ENCODE measurements at places on chromosomes 7 and 10.

DNA sequence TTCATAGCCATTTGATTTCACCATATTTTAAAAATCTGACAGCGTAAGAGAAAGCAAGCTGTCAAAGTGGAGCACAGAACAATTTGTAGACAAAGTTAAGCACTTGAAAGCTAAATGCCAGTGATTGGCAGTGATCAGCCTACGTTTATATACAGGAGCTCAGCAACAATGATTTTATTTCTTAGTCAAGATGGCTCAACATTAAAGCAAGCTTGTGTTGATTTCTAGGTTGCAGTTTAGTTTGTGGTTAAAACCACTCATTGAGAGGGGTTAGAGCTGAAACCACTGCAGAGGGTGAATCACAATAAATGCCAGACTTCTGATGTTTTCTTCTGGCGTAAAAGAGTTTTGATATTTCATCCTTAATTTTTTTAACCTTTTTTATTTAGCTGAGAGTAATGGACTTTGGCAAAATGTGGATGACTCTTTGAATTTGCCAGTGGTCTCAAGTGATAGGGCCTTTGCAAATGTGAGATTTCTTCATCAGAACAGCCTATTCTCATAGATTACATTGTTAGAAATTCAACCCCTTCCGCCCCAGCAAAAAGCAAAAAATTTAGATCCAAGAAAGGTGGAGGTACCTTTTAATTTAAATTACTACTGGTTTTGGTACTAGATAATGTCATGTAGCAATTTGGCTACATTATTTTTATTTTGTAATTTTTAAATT, 73.8 kb downstream of the SHOC2 start:
- no peak for DNase-seq

DNA sequence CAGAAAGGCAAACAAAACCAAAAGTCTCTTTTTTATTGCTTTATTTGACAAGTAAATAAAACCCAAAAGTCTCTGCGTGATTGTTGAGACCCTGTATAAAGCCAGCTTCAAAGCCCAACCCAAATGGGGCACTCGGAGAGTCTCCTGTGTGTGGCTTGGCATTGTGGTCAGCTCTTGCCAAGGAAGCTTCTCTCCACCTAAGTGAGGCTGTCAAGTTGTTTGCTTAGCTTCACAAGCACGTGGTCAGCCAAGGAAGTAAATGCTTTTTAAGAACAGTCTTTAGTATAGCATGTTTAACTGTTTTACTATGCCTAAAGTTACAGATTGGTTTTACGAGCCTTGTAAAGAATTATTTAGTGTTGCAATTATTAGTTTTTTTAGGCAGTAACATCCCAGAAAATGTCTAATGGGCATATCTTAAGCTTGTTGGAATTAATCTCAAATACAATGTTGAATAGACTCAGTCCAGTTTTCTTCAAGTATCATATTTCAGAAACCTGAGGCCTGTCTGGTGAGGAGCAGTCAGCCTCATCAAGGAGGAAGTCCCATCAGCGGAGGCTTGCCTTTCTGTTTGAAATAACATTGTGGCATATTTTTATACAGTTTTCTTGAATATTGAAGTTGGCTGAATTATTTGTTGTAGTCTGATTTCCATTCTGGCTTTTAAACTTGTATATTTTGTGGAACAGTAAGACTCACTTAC, 144.3 kb downstream of the ANKRD30A start:
- no peak for DNase-seq

DNA sequence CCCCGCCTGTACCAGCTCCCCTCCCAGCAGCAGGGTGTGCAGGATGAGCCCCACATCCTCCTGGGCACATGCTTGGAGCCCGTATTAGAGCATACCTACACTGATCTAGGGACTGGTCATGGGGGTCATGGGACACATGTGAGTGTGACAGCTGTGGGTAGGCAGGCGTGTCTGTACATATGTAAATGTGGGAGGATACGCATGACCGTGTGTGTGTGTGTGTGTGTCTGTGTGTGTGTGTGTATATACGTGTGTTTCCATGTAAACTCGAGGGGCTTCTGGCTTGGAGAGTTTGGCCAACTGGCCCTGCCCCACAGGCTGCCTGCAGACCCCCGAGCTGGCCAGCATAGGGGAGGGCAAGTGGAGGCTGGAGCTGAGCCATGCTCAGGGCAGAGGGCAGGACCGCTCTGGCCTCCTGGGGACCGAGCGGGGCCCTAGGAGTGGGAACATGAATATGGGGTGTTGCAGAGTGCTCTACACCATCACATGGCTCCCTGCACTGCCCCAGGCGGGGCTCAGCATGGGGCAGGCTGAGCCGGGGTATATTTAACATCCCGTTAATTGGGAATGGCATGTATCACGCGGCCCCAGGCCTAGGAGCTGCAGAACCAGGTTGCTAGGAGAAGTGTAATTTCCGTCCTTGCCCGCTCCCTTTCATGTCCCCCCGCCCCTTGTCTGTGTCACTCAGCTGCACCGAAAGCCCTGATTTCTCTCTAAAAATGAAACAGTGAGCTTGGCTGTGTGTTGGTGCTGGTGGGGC, 152.7 kb upstream of the PCBD1 start:
- no peak for DNase-seq

DNA sequence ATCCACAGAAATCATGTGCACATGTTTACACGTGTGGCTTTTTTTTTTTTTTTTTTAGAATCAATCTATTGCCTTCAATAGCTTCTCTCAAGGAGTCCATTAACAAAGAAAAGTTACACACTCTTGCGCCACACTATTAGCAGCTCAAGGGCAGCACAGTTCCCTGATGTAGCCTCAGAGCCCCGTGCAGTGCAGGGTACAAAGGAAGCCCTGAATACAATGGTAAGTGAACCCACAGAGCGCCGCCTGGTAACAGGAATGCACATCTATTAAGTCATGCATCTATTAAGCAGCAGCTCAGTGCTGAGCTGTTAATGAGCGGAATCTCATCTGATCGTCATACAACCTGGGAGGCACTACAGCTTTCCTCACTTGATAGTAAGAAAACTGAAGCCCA, 113.7 kb upstream of the PDLIM1 start:
- no peak for DNase-seq

DNA sequence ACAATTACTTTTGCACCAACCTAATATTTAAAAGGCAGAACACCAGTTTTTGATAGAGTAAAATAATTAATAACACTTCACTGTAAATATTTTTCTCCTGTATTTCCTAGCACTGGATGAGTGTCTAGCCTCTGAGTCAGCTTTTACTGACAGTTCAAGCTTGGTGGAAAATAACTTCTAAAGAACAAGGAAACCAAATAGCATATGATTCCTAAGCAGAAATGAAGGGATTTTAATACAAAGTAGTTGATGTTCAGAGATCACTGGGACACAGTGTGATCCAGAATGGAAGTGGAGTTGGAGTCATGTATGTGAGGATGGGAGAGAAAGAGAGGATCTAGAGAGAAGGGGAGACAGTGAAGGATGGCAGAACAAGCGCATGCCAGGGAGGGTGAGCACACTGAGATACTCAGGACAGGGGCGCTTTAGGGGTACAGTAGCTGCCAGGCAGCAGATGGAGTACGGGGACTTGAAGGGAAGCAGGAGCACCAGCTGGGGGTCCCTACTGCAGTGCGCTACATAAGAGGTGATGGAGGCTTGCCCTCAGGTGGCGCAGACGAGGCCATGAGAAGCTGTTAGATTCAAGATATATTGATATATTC, 117.9 kb upstream of the KLF6 start:
- no peak for DNase-seq

- DNase-seq, result no peak
Measured at GRCh38 chr10:114009281-114009996, 34.2 kb upstream of the ADRB1 start.

GRCh38 chr7:155483868-155484325, 26.0 kb downstream of the EN2 start:
- no peak for DNase-seq

DNA sequence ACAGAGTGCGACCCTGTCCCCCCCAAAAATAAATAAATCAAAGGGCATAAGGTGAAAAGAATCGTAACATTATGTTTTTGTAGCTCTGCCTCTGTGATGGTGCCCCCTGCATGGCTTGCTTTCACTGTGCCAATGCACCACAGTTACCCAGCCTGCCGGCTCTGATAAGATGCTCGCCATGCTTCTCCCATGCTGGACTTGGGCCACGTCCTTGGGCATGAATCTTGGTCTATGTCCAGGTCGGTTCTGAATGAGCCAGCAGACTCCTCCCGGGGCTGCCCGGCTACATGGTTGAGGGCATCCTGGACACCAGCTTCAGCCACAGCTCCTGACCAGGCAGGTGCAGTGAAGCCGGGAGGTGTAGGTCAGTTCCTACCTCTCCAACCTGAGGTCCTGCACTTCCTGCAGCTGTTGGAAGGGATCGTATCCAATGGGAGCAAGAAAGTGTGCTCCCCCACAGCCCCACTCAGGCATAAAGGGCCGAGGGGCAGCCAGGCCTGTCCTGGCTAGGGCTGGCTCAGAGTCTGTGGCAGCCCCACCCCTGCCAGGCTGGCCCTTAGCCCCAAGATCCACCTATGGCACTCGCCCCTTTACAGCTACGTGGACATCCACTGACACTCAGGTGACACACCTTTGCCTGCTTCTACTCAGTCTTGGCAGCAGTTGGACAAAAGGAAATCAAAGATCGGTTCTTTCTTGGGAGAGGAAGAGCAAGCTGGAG, 34.1 kb downstream of the CHST3 start:
- no peak for DNase-seq

DNA sequence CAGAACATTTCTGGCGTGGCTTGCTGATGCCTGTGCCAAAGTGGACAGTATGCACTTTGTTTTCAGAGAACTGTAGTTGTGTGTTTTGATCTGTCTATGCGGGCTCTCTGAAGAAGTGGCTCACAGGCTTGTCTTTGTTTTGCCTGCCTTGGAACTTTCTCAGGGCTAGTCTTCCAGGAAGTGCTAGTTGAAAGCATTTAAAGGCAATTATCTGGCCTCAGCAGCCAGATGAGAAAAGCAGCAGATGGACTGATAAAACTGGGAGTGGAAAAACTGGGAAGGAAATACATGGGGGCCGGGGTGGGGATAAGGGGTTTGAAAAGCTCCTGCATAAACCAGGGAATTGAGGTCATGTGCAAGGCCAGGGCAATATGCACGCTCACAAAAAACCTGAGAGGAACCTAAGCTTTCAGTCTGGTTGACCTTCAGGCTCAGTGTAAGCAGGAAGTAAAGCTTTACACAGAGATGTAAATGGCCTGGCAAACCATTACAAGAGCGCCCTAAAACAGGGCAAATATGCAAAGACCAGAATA, 94.5 kb downstream of the ZNF33B start:
- DNase-seq, result no peak

DNA sequence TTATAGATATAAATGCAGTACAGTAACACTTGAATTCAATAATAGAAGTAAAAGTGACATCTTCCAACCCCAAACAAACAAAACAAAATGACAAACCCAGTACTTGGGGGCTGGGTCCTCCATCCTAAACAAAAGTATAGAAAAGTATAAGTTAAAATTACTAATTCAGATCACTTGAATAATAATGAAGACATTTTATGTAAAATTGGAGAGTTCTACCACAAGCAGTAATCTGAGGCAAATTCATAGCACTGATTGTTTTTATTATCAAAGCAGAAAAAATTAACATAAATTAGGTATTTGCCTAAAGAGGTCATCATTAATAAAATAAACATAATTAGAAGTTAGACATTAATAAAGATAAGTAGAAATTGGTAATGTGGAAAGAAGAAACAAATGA, 81.5 kb downstream of the ITPRID1 start:
- DNase-seq, result no peak

DNA sequence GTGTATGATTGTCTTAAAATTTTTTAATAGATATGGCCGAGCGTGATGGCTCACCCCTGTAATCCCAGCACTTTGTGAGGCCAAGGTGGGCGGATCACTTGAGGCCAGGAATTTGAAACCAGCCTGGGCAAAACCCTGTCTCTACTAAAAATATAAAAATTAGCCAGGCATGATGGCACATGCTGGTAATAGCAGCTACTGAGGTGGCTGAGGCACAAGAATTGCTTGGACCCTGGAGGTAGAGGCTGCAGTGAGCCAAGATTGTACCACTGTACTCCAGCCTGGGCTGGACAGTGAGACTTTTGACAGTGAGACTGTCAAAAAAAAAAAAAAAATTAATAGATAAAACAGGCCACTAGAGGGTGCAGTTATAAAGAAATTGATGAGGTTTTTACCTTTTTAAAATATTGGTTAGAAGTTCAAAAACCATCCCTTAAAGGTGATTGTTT, 20.5 kb downstream of the NOM1 start:
- no peak for DNase-seq

DNA sequence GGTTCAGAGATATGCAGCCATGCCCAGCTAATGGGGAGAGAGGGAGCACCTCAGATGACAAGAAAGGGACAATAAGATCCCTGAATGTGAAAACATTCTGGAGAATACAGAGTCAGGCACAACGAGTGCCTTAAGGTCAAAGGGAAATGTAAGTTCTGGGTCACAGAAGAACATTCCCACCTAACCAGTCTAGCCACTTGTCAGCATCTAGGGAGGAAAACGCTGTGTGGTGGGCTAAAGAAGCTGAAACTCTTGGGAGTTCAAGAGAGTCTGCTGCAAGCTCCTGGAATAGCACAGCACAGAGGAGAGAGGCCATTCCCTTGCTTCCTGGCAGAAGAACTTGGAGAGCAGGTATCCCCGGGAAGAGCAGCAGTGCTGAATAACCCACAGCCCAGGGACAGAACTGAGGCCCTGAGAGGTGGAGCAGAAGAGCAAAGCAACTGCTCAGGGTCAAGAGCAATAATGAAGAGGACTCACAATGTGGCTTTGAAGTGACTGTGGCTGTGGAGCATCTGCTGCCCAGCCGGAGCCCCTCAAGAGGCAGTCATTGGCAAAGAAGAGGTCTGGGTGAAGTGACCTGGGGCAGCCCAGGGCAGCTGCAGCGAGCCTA, 182.3 kb downstream of the NPSR1 start:
- DNase-seq, result no peak

DNA sequence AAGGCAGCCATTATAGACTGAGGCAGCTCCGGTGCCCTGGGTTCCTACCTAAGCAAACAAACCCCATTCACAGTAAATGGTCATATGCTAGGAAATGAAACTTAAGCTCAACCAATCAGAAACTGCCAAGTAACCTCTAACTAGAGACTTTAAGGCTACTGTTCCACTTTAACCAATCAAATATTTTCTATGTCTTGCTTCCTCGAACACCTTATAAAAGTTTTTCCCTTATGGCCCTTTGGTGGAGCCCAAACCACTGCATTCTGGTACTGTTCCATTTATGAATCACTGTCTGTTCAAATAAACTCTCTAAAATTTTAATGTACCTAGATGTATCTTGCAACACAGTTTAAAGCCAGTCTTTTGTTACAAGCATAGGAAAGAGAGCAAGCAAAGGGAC, 361.1 kb downstream of the HGF start:
- DNase-seq, result no peak

- no peak for DNase-seq
Measured at GRCh38 chr10:43897765-43898419, 249.2 kb upstream of the ZNF32 start.

- no peak for DNase-seq
Measured at GRCh38 chr10:102421757-102422512, 1.3 kb downstream of the FBXL15 start.

DNA sequence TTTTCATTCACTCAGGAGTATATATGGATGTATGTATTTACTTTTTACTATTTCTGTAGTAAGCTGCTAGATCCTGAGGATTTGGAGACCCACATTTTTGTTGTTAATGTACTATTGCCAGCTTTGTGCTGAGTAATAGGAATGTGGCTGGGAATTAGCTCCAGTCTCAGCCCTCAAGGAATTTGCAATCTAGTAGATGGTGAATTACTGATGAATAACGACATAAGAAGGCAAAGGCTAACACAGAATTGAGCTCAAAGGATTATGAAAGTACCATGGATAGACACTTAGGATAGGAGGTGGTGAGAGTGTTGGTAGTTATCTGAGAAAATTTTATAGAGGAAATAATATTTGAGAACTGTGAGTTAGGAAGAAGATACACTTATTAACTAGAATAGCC, 19.9 kb downstream of the CASD1 start:
- no peak for DNase-seq

- DNase-seq, result no peak
Measured at GRCh38 chr7:24555719-24556118, 17.5 kb upstream of the PALS2 start.

Measured in cortex of kidney (tissue), 1 donor.